Thymus (tissue), 14 donors: ENCODE measurements at places on chromosomes 2 and 18.

DNA sequence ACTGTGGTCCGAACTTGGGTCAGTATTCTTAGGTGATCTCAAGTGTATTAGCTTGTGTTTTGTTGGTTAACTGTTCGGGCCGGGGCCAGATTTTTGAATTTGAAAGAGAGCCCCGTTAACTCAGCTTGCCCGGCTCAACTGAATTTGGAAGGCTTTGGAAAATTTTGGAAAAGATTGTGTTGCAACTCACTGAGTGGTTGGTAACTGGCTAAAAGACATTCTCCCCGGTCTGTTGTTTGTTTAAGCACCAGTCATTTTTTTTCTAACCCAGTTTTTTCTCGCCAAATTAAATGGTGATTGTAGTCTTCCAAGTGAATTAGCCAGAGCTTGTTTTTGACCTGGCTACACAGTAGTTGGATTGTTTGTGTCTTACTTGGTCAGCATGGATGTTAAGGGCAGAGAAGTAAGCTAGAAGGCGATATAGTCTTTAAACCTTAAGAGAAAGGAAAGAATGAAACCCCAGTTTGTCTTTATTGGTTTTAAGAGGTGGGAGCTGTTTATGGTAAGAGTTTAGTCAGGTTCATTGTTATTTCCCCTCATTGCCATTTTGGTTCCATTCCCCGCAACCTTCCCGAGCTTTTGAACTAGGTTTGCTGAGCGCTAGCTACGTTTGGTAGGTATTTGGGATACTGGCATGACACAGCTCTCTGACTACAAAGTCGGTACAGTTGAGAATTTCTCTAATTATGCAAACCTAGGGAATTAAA lies 2.4 kb downstream of the MAP4K4 start:
- no peaks in the 10 kb centered on the region for H3K36me3 ChIP-seq
- peaks cover 47% of the 10 kb centered on the region for H3K4me1 ChIP-seq
- H3K27me3 ChIP-seq = peaks cover 5% of the 10 kb centered on the region

DNA sequence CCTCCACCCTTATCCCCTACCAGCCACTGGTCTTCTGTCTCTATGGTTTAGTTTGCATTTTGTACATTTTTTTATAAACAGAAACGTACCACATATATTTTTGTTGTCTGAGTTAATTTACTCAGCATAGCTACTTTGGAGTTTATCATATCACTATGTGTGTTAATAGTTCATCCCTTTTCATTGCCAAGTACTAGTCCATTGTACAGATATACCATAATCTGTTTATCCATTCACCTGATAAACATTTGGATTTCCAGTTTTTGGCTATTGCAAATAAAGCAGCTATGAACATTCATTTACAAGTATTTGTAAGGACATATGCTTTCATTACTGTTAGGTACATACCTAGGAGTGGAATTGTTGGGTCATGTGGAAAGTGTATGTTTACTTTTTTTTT lies 123.6 kb downstream of the RHBDD1 start:
- no peaks in the 10 kb centered on the region for H3K27me3 ChIP-seq
- no peak overlapping the region for H3K4me3 ChIP-seq
- no peak overlapping the region for H3K27ac ChIP-seq
- H3K4me1 ChIP-seq = peaks cover 6% of the 10 kb centered on the region
- no peaks in the 10 kb centered on the region for H3K36me3 ChIP-seq
- no peak for DNase-seq

DNA sequence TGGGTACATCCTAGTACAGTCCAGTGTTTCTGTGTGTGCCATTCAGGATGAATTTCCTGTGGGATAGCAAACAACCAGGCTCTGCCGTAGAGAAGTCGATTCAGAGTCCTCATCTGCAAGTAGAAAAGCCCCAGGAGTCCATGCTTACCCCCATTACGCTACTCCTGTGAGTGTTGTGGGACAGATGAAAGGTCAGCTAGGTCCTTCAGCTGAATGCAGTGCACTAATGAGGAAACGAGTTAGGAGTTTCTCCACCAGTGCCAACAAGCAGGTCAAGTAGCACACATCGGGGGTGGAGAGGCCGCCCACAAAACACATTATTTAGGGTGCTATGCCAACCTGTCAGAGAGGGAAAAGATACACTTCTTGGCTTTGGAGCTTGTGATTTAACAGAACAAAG lies 2.5 kb upstream of the GPR39 start:
- no peak overlapping the region for H3K27ac ChIP-seq
- peaks cover 4% of the 10 kb centered on the region for H3K4me1 ChIP-seq
- peaks cover 31% of the 10 kb centered on the region for H3K27me3 ChIP-seq
- H3K36me3 ChIP-seq = no peaks in the 10 kb centered on the region
- no peak for DNase-seq
- H3K4me3 ChIP-seq = no peak overlapping the region

GRCh38 chr18:50579061-50579774 lies 19.3 kb downstream of the MAPK4 start:
- H3K27me3 ChIP-seq = no peaks in the 10 kb centered on the region
- no peaks in the 10 kb centered on the region for H3K4me1 ChIP-seq
- H3K4me3 ChIP-seq = no peak overlapping the region
- H3K27ac ChIP-seq = no peak overlapping the region
- H3K36me3 ChIP-seq = no peaks in the 10 kb centered on the region

DNA sequence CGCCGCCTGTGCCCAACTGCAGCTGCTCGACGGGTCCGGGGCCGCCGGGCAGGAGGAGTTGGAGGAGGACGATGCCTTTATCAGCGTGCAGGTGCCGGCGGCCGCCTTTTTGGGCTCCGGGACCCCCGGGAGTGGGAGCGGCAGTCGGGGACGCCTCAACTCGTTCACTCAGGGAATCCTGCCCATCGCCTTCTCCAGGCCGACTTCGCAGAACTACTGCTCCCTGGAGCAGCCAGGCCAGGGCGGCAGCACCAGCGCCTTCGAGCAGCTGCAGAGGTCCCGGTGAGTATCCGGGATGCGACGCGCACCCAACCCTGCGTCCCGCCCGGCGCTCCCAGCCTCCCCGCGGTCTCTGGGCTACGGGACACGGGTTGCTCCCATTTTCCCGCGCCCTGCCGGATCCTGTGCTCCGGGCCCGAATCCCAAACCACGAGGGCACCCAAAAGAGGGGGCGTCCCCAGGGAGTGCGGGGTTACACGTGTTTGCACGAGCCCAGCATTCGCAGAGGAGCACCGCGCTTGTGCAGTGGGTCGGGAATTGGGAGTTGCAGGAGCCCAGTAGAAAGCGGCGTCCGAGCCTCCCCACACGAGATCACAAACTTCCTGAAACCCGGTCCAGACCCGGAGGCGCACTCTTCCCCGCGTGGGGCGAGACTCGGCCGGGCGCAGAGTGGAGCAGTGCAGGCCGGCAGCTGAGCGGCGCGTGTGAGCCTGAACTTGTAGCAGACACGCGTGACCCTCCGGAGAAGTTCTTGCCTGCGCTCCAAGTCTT lies 1.2 kb downstream of the CABLES1 start:
- peak overlapping the region; percentile 38 for H3K4me3 ChIP-seq
- H3K4me1 ChIP-seq = peaks cover 29% of the 10 kb centered on the region
- peaks cover 50% of the 10 kb centered on the region for H3K27me3 ChIP-seq
- H3K36me3 ChIP-seq = no peaks in the 10 kb centered on the region

- no peak overlapping the region for H3K27ac ChIP-seq
- no peak for DNase-seq
- no peak overlapping the region for H3K4me3 ChIP-seq
- H3K4me1 ChIP-seq = no peaks in the 10 kb centered on the region
- H3K27me3 ChIP-seq = no peaks in the 10 kb centered on the region
These were observed 64.6 kb upstream of the TFPI start for GRCh38 chr2:187618813-187619212.

- no peaks in the 10 kb centered on the region for H3K27me3 ChIP-seq
- H3K4me3 ChIP-seq = no peak overlapping the region
- no peak for DNase-seq
- H3K4me1 ChIP-seq = no peaks in the 10 kb centered on the region
- no peak overlapping the region for H3K27ac ChIP-seq
- H3K36me3 ChIP-seq = no peaks in the 10 kb centered on the region
These were observed 774.3 kb upstream of the TMEFF2 start for GRCh38 chr2:192969055-192969454.

DNA sequence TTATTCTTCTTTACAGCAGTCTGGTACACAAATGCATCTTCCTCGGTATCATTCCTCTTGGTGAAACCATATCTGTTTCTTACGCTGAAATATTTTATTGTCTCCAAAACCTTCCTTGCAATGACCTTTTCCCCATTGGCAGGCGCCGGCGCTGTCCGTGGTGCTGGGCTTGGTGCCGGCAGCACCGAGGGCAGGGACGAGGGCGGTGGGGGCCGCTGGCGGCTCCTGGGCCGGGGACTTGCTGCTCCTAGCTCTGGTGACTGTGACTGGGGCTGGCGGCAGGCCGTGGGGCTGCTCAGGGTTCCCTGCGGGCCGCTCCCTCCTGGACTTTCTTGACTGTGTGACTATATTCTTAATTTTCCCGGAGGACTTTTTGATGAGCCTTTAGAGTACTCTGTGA lies 72.5 kb downstream of the GPR39 start:
- H3K27ac ChIP-seq = no peak overlapping the region
- no peak overlapping the region for H3K4me3 ChIP-seq
- H3K4me1 ChIP-seq = no peaks in the 10 kb centered on the region
- H3K27me3 ChIP-seq = no peaks in the 10 kb centered on the region

DNA sequence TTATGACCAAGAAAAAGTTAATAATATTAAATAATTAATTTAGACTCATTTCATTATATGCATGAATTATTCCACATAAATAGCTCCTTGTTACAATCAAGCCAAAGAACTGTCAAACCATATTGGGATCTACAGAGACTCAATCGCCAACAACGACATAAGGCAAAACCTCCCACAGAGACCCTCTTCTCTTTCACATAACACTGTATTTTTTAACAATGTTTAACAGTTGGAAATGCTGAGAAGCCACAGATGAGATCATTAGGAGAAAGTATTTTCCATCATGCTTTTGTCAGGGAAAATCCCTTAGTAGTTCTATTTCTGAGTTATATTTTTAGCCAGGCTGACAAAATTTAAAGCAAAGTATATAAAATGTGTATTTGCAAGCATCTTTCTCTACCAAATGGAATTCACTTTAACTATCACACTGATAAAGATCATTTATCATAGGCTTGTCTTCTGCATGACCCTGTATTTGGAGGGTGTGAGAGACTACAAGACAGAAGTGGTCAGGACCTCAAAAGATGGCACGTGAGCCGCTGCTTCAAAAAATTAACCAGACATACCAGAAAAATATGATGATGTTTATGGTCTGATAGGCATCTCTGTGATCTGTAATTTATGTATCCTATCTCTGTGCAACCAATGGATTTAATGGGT lies 383.8 kb downstream of the NRXN1 start:
- DNase-seq = no peak
- H3K27me3 ChIP-seq = no peaks in the 10 kb centered on the region
- H3K27ac ChIP-seq = no peak overlapping the region
- H3K4me3 ChIP-seq = no peak overlapping the region
- no peaks in the 10 kb centered on the region for H3K36me3 ChIP-seq

- H3K36me3 ChIP-seq = no peaks in the 10 kb centered on the region
- H3K4me3 ChIP-seq = no peak overlapping the region
- H3K27me3 ChIP-seq = peaks cover 82% of the 10 kb centered on the region
These were observed 2.5 kb upstream of the OSR1 start for GRCh38 chr2:19360966-19361321.

GRCh38 chr2:65263262-65263661 lies 35.6 kb downstream of the ACTR2 start:
- H3K4me3 ChIP-seq = no peak overlapping the region
- H3K27me3 ChIP-seq = no peaks in the 10 kb centered on the region
- DNase-seq = no peak
- H3K36me3 ChIP-seq = peaks cover 68% of the 10 kb centered on the region

DNA sequence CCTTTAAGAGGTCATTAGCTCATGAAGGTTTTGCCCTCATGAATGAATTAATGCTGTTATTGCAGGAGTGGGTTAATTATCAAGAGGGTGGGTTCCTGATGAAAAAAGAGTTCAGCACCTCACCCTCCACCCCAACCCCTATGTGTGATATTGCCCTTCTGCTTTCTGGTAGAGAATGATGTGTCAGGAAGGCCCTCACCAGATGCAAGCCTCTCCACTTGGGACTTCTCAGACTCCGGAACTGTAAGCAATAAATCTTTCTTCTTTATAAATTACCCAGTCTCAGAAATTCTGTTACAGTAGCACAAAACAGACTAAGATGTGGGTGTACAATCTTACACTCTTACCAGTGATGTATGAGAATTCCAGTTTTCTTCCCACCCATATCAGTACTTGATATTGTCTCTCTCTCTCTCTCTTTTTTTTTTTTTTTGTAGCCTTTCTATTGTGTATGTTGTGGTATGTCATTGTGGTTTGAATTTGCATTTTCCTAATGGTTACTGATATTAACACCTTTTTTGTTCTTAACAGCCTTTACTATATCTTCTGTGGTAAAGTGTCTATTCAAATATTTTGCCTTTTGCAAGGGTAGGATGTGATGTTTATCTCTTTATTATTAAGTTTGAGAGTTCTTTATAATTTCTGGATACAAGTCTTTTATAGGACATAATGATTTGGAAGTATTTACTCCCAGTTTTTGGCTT lies 10.4 kb upstream of the MAP2 start:
- DNase-seq = no peak
- H3K27me3 ChIP-seq = no peaks in the 10 kb centered on the region
- H3K4me1 ChIP-seq = no peaks in the 10 kb centered on the region
- H3K4me3 ChIP-seq = no peak overlapping the region
- H3K27ac ChIP-seq = no peak overlapping the region

- H3K27me3 ChIP-seq = peaks cover 4% of the 10 kb centered on the region
- no peaks in the 10 kb centered on the region for H3K4me1 ChIP-seq
- no peak for DNase-seq
- H3K36me3 ChIP-seq = no peaks in the 10 kb centered on the region
These were observed 8.8 kb upstream of the PRSS56 start for GRCh38 chr2:232511336-232511890.

DNA sequence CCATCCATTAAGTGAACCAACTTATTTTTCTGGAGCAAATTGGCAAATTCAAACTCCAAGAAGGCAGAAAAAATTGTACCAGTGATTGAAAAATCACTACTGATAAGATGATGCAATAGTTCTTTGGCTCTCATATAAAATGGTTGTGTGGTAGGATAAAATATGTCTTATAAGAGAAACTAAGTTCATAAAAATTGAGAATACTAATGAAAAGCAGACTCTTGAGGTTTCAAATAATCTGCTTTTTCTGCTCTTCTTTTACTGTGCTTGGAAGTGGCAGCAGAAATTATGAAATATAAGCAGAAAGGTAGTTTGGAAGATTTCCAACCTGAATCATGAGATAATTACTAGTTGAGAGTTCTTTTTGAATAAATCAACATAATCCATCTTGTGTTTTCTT lies 61.9 kb downstream of the PPP1R1C start:
- H3K4me1 ChIP-seq = no peaks in the 10 kb centered on the region
- H3K27ac ChIP-seq = no peak overlapping the region
- no peak overlapping the region for H3K4me3 ChIP-seq
- H3K27me3 ChIP-seq = no peaks in the 10 kb centered on the region

DNA sequence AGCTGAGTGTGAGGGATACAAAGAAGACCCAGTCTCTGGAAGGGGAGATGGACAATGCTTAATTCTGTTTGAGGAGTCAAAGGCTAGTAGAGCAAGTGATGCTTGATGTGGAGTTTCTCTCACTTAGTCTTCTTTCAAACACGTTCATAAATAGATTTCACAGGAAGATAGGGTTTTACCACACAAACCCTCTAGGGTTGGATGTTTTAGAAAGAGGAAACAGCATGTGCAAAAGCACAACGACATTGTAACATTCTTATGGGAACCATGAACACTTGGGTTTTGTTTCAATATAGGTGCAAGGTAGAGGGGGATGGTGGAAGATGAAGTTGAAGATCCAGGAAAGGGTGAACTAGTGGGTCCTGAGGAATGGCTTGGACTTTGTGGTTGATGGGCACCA lies 10.8 kb upstream of the EFEMP1 start:
- H3K27ac ChIP-seq = no peak overlapping the region
- no peak for DNase-seq
- no peak overlapping the region for H3K4me3 ChIP-seq
- H3K36me3 ChIP-seq = no peaks in the 10 kb centered on the region
- no peaks in the 10 kb centered on the region for H3K4me1 ChIP-seq
